Fibroblast of skin of back (primary cell): ENCODE measurements at places on chromosomes 3 and 15.

- peak; percentile 93 for DNase-seq
Measured at GRCh38 chr3:142976621-142977398, 13.3 kb upstream of the PAQR9 start.

DNA sequence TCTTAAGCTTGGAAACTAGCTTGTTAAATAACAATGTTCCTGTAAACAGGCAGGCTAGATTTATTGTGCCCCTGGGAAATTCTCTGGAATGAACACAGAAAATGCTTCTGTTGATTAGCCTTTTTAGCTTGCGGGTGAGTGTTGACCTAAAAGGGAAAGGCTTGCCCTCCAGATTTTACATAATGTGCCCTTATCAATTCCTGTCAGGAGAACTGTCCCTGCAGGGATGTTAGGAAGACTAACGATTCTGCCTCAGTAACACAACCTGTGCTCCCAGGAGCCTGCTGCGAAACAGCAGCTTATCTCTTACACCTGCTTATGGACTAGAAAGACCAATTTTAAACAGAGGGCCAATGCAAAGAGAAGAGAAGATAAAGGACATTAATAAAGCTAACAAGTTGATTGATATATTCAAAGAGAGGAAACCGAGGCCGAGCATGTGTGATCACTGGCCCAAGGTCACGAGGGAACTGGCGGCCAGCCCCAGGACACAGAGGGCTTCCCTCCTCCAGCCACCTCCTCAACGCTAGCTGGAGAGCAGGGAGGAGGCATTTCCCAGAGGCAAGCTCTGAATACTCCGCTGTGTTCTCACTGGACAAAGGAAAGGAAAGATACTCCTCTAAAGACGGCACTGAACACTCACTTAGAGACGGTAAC lies 48.4 kb upstream of the TJP1 start:
- no peak for DNase-seq

DNA sequence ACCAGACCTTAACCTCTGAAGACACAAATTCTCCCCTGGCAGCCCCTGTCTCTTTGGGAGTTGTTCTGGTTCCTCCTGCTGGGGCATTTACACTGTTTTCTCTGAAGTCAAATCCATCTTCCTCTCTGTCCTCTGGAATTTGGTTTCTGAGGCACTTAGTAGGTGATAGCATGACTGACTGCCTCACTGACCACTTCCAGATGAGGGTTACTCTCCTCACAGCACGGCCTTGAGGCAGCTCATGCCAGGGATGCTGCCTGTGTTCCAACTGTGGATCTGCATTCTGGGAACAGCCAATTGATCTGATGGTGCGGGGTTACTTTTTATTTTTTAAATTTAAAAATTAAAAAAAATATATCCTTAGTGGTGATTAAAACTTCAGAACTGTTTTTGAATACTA lies 140.9 kb upstream of the ROPN1 start:
- no peak for DNase-seq

GRCh38 chr3:160196511-160197104 lies 28.6 kb upstream of the C3orf80 start:
- no peak for DNase-seq

GRCh38 chr15:68372291-68372811 lies 59.6 kb downstream of the ITGA11 start:
- DNase-seq = no peak

DNA sequence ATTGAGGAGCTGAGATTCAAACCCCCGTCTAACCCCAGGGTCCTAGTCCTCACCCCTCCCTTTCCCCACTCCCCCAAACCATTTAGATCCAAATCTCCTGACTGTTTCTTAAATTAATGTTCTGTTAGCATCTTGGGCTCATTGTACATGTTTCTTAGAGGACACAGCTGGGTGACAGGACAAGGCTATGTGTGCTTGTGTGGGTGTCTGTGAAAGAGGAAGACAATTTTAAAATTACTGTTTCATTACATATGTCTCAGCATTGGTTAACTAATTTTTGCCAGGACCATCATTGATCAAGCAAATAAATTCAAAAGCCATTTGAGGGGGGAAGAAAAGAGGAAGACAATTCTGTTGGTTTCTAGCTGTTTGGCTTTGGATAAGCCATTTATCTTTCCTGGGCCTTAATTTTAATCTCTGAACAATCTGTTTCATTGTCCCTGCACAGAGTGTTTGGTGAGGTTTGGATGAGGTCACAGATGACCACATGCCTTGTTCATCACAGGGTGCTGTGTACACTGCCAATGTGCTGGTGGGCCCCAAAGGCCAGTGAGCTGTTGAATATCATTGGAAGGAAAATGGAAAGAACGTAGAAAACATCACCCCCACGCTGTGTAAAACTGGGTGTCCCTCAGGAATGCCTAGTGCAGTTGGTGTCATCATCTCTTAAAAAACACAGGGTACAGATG lies 51.9 kb downstream of the RPLP1 start:
- DNase-seq = no peak

DNA sequence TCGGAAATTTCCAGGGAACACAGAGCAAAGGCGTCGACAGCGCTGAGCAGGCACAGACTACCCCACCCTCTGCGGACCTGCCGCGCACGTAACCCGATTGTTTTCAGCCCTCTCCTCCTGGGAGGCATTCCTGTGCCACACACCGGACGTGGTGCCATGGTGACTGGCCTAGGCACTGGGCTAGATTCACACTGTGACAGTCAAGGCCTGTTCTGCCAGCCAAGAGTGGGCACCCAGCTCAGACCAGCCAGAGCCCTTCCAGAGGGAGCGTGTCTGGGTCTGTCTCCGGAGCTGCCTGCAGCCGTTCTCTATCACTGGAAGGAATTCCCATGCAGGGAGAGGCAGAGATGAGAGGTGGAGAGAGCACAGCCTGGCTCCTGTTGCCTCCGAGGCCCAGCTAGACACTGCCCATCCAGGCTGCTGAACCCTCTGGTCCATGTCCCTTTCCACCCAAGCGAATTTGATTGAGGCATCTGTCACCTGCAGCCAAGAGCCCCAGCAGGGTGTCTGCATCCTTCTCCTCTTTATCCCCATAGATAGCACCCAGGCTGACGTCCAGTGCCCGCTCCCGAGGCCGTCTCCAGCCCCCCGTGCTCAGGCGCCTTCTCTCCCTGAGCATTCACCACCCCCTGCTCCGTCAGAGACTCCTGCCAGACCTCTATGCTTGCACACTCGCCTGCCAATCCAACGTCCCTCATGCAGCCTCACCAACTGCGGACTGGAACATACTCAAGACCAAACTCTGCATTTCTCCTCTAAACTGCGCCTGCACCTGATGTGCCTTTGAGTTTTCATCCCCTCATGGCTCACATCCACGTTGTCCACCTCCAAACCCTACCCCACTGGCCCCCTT lies 267.5 kb downstream of the OCA2 start:
- no peak for DNase-seq

- DNase-seq = no peak
Measured at GRCh38 chr15:63440756-63441155, 59.1 kb upstream of the CA12 start.
